Heart left ventricle (tissue), 16 donors: ENCODE measurements at places on chromosomes 11 and 22. TPM values are rescaled to one million over a fixed set of nuclear protein-coding genes. Genes with fewer than 3 reads are reported as not detected.

The RAPSN gene
- total RNA-seq: 4.5 TPM

The NAALAD2 gene
- 0.16 TPM for total RNA-seq

The SHISAL1 gene
- total RNA-seq: 1.5 TPM

The GP1BB gene
- 1.4 TPM for total RNA-seq

The MPPED1 gene
- total RNA-seq: not detected
